Posterior vena cava (tissue), 2 donors: ENCODE measurements at places on chromosomes 1 and 21.

- DNase-seq = no peak
Measured at GRCh38 chr1:234589064-234589800, 20.7 kb downstream of the IRF2BP2 start.

- peak; percentile 29 for DNase-seq
Measured at GRCh38 chr1:227736814-227737432, 1.7 kb downstream of the SNAP47 start.

GRCh38 chr1:1602304-1602967 lies 2.5 kb upstream of the FNDC10 start:
- no peak for DNase-seq

DNA sequence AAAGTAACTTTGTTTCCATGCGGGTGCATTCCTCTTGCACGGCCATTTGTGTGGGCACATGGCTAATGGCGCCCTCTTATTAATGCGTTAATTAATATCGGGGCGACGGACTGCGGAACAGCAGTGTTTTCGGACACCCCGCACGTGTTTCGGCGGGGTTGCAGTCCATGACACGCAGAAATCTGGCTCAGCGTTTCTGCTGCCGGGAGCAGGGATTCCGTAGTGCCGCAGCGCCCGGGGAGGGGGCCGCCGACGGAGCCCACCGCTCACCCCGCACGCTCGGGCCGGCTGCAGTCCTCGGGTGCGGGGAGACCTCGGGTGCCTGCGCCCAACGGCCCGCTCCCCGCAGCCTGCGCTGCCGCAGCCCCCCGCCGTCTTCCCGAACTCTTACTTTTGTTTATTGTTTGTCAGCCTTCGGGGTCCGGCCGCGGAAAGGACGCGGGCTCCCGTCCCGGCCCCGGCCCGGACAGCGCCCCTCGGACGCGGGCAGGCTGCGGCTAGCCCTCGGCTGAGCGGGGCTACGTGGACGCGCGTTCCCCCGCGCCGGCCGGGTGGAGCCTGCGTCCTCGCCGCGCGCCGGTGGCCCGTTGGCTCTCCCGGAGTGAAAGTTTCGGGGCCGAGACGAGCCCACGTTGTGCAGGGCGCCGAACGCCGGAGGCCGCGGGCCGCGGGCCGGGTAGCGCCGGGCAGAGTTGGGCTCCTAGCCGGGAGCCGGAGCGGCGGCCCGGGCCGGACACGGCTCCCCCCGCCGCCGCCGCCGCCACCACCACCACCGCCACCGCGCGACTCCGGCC lies 849 bp downstream of the NFIA start:
- DNase-seq = peak; percentile 81
